ENCODE measurements at places on chromosomes 1 and 21. TPM values are rescaled to one million over a fixed set of nuclear protein-coding genes. Genes with fewer than 3 reads are reported as not detected.

The DYNLT5 gene
- total RNA-seq = not detected

The OVAAL gene
- total RNA-seq = 0.46 TPM

The FABP3 gene
- total RNA-seq = not detected

The RPL22 gene
- 408 TPM for total RNA-seq

The GLIS1 gene
- 0.09 TPM for total RNA-seq

The DRAXIN gene
- 0.07 TPM for total RNA-seq

The CLDN14 gene
- 0.07 TPM for total RNA-seq

The TMCO2 gene
- not detected for total RNA-seq

The HES3 gene
- not detected for total RNA-seq

The IVL gene
- 0.09 TPM for total RNA-seq

The BMP8B gene
- total RNA-seq = 5.9 TPM

The CHAF1B gene
- 11.9 TPM for total RNA-seq

The CRYAA gene
- total RNA-seq = 0.18 TPM

The MCOLN2 gene
- 2.1 TPM for total RNA-seq

The HES4 gene
- total RNA-seq = 36.5 TPM

The SYPL2 gene
- total RNA-seq = 0.17 TPM

The SLC6A9 gene
- 15.1 TPM for total RNA-seq

The GABPA gene
- total RNA-seq = 5.5 TPM

The SPRR2A gene
- not detected for total RNA-seq

The RIMKLA gene
- 0.98 TPM for total RNA-seq

The OR2T1 gene
- not detected for total RNA-seq

The CACNA1S gene
- not detected for total RNA-seq

The FMO3 gene
- total RNA-seq = not detected

The KCTD3 gene
- total RNA-seq = 41.1 TPM

The FGGY gene
- 3.1 TPM for total RNA-seq

The SPRR2G gene
- not detected for total RNA-seq

The SLFNL1 gene
- 0.02 TPM for total RNA-seq

Measured in A549 treated with dexamethasone at 1 μM for 4 hours (cell line).